ENCODE measurements at places on chromosomes 11 and 22.

GRCh38 chr11:93468290-93468689, 74.9 kb downstream of the SMCO4 start:
- DNase-seq, result no peak

DNA sequence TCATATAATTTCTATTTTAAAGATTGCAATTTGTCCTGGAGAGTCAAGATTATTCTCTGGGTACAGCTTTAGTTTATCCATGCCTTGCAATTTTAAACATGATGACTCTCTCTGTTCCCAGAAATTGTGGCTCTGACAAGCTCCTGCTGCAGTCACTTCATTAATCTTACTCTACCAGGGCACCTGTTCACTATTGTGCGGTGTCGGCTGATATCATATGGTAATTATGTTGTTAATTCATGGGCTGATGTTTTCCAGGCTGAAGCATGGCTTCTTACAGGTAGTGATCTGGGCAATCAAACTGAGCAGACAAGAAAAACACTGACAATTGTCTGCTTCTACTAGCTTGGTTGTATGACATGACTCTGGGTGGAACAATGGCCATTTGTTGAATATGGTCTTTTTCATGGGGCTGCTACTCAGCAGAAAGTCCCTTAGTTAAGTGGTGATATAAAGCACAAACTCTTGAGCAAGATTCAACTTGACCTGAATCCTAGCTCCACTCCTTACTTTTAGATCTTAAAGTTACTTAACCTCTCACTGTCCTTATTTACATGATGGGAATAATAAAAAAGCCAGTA, 230.7 kb downstream of the FAT3 start:
- no peak for DNase-seq

DNA sequence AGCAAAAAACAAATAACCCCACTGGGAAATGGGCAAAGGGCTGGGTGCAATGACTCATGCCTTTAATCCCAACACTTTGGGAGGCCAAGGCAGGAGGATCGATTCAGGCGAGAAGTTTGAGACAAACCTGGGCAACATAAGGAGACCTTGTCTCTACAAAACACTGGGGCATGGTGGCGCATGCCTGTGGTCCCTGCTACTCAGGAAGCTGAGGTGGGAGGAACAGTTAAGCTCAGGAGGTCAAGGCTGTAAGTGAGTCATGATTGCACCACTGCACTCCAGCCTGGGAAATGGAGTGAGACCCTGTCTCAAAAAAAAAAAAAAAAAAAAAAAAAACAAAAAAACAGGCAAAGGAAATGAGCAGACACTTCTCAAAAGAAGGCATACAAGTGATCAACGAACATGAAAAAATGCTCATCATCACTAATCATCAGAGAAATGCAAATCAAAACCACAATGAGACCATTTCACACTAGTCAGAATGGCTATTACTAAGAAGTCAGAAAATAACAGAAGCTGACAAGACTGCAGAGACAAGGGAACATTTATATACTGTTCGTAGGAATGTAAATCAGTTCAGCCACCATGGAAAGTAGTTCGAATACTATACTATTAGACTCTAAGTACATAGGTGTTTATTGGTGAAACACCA, 48.2 kb upstream of the SMCO4 start:
- DNase-seq, result peak; percentile 94

DNA sequence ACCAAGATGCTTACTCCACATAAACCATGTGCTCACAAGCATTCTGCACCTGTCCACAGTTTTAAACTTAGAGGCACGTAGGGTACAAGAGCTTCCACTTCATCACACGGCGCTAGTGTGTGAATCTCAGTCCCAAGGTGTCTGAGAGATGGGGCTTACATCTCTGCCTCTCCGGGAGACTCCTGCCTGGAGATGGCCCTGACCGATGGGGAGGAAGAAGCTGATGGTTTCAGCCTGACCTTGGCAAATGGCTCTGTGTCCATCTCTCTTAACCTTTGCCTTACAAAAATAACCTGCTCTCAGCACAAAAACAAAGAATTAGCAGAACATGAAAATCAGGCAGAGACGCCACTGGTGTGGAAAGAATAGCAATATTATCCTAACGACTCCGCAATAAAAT, 559.3 kb upstream of the B3GAT1 start:
- no peak for DNase-seq

DNA sequence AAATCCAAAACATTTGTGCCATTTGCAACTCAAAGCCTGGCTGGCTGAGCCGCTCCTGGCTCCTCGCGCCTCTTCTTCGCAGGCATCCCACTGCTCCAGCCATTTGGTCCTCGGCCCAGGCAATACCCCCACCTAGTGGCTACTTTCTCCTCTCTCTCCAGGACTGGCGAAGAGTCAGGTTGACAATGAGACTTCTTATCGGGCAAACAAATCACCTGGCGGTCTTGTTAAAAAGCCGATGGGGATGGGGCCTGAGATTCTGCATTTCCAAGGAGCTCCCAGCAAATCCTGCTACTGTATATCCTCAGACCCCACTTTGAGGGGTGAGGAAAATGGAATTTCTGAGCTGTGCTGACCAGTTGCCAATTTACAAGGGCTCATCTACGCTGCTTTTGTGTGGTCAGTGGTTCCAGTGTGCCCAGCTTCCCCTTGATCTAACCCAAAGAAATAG, 89.0 kb downstream of the ISX start:
- peak; percentile 44 for DNase-seq

GRCh38 chr11:102494216-102494615, 36.3 kb downstream of the MMP7 start:
- peak; percentile 49 for DNase-seq

DNA sequence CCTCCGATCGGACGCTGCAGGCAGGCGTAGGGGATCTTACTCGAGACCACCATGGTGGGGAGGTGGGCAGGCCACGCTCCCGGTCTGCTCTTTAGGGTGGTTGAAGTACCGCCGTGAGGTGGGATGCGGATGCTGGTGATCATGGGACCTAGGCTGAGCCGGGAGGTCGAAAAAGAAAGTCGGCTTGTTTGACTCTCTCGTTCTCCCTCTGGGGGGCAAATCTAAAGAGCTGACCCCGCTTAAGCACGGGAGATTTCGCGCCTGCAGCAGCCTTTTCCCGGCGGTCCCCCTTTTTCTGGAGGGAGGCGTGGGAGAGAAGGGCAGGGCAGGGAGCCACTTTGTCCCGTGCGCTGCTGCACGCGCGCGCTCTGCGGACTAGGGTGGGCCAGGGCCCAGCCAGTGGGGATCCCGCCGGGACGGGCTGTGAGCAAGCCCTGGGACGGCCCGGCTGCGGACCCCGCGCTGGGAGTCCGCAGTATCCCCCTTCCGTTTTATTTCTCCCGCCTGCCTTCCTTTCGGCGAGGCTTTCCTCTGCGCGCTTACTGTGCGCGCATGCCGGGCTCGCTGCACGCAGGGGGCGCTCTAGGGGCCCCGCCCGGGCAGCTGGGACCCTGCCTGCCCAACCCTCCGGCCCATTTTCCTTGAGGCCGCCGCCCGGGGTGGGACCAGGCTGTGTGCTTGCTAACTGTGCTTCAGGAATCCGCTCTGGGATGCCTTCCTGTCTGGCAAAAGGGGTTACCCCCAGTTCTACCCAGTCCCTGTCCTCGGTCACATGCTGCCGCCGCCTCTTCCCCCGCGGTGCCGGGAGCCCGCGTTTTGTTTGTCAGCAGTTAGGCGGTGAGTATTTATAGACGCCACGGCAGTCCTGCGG, 81.0 kb downstream of the PRR5L start:
- DNase-seq, result peak; percentile 71

GRCh38 chr22:28909375-28909774, 26.0 kb downstream of the ZNRF3 start:
- DNase-seq, result no peak

DNA sequence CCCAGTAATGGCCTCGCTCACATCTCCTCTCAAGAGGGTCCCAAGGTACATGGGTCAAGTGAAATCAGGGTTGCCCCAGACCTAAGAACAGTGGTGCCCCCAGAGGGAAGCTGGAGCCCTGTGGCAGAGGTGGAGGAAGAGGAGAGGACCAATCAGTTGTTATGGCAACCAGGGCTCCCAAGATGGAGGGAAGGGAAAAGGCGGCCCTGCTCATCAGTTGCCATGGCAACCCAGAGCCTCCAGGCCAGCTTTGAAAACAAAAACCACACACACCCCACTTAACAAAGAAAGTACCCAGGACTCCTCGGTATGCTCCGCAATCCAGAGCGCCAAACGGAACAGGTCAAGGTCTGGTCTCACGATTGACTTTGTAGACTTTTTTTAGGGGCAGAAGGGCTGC, 53.5 kb upstream of the SLC35C1 start:
- DNase-seq, result no peak

DNA sequence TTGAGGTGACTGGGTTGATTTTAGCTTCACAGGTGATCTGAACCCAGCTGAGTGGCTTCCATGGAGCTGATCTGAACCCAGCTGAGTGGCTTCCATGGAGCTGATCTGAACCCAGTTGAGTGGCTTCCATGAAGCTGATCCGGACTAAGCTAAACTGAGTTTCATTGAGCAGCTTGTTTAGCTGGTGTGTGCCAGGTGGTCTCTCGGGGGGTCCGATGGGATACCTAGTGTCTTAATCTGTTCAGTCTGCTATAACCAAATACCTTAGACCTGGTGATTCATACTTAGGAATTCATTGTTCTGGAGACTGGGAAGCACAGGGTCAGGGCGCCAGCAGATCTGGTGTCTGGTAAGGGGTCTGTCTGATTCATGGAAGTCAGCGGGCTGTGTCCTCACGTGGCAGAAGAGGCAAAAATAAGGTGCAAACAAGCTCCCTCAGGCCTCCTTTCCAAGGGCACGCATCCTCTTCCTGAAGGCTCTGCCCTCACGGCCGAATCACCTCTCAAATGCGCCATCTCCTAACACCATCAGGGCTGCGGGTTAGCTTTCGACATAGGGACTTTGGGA, 52.5 kb upstream of the KCNQ1OT1 start:
- peak; percentile 17 for DNase-seq

DNA sequence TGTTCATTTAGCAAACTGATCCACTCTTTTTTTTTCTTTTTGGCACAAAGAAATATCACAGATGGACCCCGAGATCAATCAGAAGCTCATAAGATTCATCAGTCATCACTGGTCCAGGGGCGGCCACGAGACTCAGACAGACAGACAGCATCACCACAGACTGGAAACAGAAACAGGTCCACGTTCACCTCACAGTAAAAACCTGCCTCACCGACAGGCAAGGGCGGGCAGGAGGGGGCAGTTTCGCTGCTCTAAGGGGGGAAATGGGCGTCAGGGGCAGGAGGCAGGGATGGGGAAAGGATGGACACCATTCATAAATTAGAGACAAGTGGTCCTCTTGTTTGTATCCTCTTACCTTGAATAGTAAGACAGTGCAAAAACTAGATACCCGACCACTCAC, 16.5 kb downstream of the CHST1 start:
- no peak for DNase-seq

Data from fibroblast of villous mesenchyme (primary cell).